ENCODE measurements at places on chromosomes 5 and 9.

GRCh38 chr5:149748471-149749094 is 18.5 kb downstream of the PPARGC1B start:
- DNase-seq = no peak

- no peak for DNase-seq
Observed at GRCh38 chr5:43482490-43483297, 971 bp downstream of the TMEM267 start.

DNA sequence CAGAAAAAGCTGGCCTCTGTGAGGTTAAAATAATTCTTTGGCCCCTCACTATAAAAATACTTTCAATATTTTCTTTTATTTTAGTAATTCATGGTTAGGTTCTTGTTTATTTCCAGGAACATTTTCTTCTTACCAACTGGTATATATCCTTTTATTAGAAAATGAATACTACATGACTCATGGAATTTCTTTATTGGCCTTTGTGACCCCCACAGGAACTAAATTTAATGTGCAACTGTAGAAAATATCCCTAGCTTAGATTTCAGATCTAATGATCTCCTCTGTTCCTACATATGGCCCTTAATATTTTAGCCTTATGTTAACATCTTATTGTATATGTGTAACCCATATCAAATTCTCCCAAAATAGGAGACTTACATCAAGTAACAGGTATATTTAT is 429.9 kb downstream of the NR2F1-AS1 start:
- DNase-seq = no peak

GRCh38 chr5:59648949-59649921 is 244.3 kb downstream of the PDE4D start:
- no peak for DNase-seq

DNA sequence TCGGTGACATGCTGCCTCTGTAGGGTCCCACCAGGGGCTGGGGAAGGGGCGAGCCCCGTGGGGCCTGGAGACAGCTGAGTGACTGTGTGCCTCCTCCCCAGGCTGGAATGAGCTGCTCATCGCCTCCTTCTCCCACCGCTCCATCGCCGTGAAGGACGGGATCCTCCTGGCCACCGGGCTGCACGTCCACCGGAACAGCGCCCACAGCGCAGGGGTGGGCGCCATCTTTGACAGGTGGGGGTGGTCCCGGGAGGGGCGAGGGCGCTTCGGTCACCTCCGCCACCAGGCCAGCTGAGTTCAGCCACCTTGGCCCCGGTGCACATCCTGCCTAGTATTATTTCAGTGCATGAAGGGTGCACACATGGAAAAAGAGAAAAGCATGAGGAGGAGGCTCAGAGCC is 102.8 kb downstream of the RXRA start:
- DNase-seq = no peak

DNA sequence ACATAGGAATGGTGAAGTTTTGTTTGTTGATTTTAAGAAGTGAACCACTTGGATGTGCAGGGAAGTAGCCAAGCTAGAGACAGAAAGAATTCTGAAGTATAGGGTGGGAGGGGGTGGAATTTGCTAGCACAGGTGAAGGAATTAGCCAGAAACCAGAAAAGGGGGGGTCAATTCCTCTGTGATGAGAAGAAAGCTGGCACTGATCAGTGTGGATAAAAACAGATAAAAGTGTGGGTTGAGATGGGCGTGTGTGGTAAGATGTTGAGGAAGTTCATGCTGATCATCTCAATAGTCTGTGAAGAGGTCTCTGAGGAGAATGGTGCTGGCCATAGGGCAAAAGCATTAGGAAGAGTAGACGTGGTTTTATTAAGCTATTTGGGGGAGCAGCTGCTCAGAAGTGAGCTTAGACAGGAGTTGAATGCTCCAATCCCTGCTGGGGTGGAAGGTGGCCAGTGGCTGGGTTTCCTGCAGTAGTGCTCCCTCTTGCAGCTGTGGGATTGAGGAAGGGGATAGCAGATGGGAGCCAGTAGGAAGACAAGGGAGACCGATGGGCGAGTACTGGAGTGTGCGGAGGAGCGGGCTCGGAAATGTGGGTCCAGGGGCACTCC is 88.7 kb upstream of the ELL2 start:
- DNase-seq = no peak

DNA sequence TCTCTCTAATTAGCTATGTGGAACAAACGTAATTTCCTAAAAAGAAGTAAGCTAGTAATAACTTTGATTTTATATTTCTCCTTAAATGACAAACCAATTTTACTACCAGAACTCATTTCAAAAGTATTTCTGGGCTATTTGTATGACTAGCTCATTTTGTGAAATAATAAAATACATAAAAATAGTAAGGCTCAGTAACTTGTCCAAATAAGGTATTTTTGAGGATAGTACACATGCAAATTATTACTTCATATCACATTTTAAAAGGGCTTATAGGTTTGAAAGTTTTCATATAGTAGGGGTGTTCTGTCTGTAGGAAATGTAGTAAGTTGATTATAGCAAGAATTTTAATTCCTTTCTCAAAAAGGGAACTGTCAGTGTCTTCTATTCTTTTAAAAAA is 26.5 kb downstream of the C9orf85 start:
- DNase-seq = no peak

DNA sequence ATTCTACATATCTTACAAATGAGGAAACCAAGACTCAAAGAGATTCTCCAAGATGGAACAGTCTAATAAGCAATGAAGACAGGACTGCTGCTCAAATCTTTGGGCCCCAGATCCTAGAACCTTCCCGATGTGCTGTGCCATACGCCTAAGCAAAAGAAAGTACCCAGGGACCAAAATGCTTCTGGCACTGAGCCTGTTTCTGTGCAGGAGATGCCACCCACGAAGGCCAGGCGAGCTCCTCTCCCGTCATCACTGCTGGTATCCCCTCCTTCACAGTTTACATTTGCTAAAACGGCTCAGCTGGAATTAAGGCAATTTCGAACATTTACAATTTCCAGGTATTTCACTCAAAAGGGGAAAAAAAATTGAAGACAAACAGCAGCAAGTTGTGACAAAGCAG is 277.5 kb downstream of the DENND1A start:
- DNase-seq = no peak

DNA sequence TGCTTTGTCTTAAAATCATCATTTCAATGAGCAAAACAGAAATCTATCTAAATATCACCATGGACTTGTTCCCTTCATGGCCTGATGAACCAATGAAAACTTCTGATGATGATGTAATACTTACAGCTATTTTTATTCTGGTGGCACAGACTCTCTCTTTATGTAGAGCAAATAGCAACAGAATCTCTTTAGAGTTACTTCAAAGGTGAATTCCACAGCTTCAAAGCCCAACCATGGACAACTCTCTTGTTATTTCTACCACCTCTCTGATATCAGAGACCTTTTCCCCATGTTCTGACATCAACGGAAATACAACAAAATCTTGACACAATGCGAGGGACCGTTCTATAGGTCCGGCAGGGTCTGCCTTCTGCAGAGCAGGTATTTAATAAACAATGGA is 70.1 kb downstream of the RETREG1 start:
- no peak for DNase-seq

GRCh38 chr5:57368010-57368409 is 114.6 kb downstream of the ACTBL2 start:
- no peak for DNase-seq

- DNase-seq = no peak
Observed at GRCh38 chr5:33415811-33416354, 24.9 kb upstream of the TARS1 start.

GRCh38 chr9:85404911-85405565 is 336.7 kb downstream of the AGTPBP1 start:
- DNase-seq = no peak

DNA sequence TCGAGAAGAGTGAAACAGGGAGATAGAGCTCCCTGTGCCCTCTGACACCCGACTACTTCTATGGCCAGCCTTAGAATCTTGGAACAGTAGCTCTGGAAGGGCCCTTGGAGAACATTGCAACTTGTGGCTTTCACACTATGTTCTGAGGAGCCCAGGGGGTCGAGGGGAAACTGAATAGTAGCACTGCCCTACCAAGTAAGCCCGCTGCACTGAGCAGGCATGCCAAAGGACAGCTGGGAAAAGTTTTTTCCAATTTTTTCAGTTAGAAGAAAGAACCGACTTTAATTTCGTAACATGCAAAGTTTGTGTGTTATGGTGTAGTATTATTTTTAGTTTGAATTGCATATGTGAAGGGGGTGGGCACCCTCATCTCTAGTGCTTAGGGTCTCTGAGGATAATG is 10.9 kb downstream of the SMIM3 start:
- DNase-seq = no peak

DNA sequence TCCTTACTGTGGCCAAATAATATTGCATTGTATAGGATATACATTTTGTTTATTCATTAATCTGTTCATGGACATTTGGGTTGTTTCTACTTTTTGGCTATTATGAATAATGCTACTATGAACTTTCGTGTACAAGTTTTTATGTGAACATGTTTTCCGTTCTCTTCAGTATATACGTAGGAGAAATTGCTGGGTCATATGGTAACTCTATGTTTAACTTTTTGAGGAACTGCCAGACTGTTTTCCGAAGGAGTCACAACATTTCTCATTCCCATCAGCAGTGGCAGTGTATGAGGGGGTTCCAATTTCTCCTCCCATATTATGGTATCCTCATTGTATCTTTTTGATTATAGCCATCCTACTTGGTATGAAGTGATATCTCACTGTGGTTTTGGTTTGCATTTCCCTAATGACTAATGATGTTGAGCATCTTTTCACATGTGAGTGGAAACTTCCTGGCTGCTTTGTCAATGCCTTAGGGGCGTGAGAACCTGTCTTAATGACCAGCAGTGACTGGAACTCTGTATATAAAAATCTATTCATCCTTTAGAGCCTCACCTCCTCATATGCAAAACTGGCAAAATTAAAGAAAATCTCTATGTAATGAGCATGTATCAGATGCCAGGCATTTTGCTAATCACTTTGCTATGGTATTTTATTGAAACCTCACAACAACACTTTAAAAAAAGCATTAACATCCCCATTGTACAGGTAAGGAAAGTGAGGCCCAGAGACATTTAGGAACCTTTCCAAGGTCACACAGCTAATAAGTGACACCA is 47.8 kb upstream of the TGFBR1 start:
- no peak for DNase-seq

- no peak for DNase-seq
Observed at GRCh38 chr9:70747261-70747718, 332.8 kb upstream of the KLF9 start.

- DNase-seq = no peak
Observed at GRCh38 chr9:125332527-125332926, 70.9 kb downstream of the GAPVD1 start.

DNA sequence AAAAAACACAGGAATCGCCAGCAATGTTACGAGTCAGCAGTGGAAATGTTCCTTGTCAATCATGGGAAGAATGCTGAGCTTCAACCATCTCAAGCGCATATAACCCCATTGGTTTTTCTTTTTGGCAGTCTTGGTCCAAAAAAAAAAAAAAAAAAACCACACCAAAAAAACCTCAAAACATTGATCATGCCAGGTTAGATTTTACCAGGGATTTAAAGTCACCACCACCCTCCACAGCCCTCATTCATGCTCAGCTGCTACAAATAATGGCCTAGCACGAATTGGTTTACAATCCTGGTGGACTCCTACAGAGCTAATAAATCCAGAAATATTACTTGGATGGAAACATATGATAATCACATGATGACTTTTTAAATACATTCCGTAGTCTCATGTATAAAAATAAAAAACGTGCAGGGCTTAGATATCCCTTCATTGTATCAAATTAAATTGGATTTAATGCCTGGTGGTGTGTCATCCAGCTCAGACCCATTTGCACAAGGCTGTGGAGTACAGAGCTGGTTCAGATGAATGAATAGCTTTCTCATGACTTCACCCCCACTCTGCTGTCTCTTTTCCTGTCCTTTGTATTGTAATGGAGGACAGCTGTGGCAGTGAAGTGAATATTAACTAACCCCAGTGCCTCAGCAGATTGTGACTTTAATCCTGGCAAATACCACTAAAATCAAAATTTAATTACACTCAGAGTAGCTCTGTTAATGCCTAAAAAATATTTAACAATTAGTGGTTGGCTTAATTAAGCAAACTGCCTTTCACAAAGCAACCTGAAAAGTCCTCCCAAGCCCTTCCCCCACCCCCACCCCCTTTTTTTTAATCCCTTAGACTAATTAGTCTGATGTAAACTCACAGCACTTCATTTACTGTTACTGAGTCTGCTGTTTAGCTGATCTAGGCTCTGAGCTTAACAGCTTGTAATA is 626.5 kb upstream of the ZNF608 start:
- no peak for DNase-seq

GRCh38 chr5:99285606-99286005 is 356.8 kb upstream of the CHD1 start:
- DNase-seq = no peak

- no peak for DNase-seq
Observed at GRCh38 chr5:177496727-177497291, 595 bp downstream of the PDLIM7 start.

- DNase-seq = no peak
Observed at GRCh38 chr9:82606492-82607382, 456.2 kb downstream of the RASEF start.

GRCh38 chr5:44546286-44546685 is 157.1 kb upstream of the FGF10 start:
- no peak for DNase-seq

GRCh38 chr5:57190593-57190992 is 16.7 kb downstream of the GPBP1 start:
- no peak for DNase-seq

GRCh38 chr5:149911031-149911430 is 33.6 kb downstream of the PDE6A start:
- no peak for DNase-seq

GRCh38 chr9:130212543-130213297 is 40.5 kb downstream of the NCS1 start:
- no peak for DNase-seq

GRCh38 chr5:133653760-133654049 is 41.4 kb upstream of the FSTL4 start:
- DNase-seq = no peak

DNA sequence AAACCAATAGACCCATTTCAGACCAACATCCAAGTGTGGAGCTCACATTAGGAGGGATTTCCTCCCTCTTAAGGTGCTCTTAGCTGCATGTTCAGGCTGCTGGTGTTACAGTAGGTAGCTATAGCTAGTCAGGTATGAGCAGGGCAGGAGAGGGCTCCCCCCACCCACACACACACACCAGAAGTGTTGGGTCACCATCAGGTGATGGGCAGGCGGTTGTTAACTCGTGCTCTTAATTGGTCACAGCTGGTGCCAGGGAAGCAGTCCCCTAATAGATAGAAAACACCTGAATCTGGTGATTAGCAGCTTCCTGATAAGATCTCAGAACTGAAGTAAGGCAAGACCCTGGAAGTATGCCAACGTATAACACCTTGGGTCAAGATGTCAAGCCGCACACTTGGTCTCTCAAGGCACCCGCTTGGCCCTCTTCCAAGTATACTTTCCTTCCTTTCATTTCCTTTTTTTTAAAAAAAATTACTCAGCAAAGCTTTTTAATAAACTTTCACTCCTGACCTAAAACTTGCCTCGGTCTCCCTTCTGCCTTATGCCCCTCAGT is 532.4 kb downstream of the DNAH5 start:
- no peak for DNase-seq

DNA sequence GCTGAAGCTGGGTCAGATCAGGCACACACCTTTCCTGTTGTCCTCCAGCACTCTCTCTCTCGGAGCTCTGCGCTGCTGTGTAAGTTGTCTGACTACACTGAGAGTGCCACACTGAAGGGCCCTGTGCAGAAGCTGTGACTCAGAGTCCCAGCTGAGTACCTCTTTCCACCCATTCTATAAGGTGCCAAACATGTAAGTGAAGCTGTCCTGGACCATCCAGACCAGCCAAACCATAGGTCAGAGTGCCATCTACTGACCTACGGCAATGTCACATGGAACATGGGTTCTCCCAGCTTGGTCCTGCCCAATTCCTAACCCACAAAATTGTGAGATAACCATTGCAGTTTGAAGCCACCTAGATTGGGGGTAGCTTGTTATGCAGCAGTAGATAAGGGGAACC is 68.2 kb downstream of the ADCY2 start:
- DNase-seq = no peak
